ENCODE measurements at places on chromosomes 7 and 10.

GRCh38 chr10:44393051-44393630 is 8.2 kb upstream of the CXCL12 start:
- DNase-seq: no peak

GRCh38 chr7:113366122-113366521 is 247.8 kb upstream of the SMIM30 start:
- no peak for DNase-seq

DNA sequence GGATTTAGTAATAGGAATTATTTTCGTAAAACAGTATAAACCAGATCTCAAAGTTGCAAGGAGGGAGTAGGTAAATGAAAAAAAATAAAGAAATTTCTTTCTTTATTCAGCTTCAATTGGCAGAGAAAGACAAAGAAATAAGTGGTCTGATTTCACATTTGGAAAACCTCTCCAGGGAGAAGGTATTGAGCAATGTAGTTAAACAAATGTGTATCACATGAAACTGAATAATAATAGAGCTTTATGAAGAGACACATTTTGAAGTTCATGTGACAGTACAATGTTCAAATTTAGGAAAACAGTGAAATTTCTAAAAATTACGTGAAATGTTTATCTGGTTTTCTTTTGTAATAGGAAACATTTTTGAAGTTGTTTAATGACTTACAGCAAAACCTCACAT is 63.0 kb downstream of the TAX1BP1 start:
- DNase-seq: no peak

DNA sequence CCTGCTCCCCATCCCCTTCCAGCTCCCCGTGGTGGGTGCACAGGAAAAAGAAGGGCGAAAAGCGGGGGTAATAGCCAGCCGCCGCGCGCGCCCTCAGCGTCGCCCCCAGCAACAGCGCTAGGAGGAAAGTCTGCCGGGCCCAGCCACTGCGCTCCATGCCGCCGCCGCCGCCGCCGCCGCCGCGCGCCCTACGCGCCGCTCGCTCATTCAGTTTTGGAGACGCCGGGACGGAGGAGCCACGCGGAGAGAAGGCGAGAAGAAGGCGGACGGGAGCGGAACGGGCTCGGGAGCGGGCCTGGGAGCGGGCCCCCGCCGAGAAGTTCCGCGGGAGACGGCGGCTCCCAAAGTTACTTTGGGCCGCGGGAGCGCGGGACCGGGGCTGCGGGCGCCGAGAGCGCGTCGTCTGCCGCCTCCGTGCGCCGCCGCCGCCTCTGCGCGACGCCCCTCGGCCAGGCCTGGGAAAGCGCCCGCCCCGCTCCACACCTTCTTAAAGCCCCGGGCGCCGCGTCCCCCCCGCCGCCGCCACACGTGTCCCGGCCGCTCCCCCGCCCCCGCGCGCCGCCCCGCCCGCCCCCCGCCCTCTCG is at the start of gene RELN:
TSS of gene RELN (minus strand) at position 459 of the 585 bp plus-strand sequence. CDS start at position 157, 302 bp downstream.
- no peak for DNase-seq

GRCh38 chr10:43166207-43166879 is 28.1 kb downstream of the CSGALNACT2 start:
- DNase-seq: no peak

GRCh38 chr7:34227525-34227924 is 322.2 kb downstream of the BMPER start:
- DNase-seq: no peak

DNA sequence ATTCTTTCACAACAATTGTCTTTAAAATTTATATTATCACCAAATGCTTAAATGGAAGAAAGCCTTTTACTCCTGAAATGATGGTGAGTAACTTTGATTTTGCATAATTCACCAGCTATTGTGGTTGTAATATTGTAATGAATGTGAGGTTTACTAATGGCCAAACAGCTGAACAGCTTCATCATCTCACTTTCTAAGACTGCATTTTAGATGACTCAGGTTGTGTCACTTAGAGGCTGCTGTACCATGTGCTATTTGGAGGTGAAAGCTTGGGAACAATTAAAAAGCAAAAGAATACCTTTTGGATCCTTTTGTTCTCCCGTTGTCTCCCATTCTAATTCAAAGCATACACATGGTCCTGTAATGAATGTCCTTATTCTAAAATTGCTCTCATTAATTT is 604.0 kb upstream of the PFKP start:
- DNase-seq: no peak

DNA sequence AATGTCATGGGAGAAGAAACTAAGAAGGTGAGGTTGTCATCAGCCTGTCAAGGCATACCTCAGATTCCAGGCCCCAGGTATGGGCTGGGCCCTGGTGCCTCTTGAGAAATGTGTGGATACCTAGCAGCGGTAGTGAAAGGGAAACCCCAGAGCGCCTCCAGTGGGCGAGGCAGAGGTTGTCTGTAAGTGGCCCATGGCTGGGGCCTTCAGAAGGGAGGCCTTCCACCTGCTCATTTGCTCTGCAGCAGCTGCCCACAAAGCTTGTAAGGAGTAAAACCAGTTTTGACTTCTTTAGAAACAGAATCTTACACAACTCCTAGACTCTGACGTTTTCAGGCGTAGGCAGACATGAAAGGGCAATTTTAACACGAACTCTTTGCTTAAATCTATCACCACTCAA is 509.9 kb downstream of the PARD3 start:
- no peak for DNase-seq

DNA sequence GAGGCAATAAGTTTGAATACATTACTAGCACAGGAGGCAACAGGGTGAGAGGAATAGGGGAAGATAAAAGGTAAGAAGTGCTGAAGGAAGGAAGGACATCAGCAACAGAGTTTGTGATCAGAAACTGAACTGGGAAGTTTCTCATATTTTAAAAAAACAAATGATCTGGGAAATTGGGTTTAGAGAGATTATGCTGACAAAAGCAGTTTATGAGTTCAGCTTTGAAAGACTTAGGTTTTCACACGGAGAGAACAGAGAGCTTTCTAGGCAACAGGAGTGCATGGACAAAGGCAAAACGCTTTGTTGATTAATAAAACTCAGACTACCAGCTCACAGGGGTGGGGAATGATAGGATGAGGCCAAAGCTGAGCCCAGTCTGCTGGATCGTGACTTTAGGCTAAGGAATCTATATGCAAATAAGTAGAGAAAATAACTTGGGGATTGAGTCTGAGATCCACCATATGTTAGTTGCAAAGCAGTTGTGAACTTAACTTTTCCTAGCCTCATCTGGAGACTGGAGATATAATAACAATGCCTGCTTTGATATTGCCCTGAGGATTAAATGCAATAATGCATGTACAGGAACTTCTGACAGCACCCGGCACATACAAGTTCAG is 4.2 kb downstream of the OSBPL3 start:
- no peak for DNase-seq

GRCh38 chr10:48604039-48604990 is 558 bp downstream of the ARHGAP22 start:
- no peak for DNase-seq

GRCh38 chr10:78004215-78005026 is 24.9 kb downstream of the POLR3A start:
- no peak for DNase-seq

GRCh38 chr7:128887169-128888038 is 23.1 kb downstream of the KCP start:
- no peak for DNase-seq

DNA sequence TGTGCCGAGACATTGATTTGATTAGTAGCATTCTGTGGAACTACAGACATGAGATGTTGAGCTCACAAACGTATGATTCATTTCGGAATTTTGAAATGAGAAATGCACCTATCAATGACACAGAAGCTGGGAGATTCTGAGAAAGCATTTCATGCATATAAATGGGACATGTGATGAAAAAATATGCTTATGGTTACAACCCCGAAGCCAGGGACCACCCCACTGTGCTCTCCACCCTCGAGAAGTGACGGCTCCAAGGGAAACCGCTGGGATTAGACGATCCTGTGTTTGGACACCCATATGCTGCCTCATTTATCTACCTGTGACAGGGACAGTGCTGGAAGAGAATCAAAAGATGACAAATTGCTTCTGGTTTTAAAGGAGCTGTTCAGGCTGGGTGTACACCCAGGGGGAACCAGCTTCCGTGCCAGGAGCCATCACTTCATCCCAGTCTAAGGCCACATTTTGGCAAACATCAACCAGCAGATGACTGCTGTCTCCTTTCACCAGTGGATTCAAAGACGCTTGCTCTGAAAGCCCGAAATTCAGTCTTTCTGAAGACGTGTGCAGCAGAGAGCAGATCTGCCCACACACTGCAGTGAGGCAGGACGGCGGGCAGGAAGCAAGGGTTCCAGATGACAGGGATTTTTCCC is 109.9 kb downstream of the ATXN7L1 start:
- DNase-seq: no peak

- no peak for DNase-seq
Measured at GRCh38 chr10:71694039-71694501, 25.5 kb downstream of the C10orf105 start.

DNA sequence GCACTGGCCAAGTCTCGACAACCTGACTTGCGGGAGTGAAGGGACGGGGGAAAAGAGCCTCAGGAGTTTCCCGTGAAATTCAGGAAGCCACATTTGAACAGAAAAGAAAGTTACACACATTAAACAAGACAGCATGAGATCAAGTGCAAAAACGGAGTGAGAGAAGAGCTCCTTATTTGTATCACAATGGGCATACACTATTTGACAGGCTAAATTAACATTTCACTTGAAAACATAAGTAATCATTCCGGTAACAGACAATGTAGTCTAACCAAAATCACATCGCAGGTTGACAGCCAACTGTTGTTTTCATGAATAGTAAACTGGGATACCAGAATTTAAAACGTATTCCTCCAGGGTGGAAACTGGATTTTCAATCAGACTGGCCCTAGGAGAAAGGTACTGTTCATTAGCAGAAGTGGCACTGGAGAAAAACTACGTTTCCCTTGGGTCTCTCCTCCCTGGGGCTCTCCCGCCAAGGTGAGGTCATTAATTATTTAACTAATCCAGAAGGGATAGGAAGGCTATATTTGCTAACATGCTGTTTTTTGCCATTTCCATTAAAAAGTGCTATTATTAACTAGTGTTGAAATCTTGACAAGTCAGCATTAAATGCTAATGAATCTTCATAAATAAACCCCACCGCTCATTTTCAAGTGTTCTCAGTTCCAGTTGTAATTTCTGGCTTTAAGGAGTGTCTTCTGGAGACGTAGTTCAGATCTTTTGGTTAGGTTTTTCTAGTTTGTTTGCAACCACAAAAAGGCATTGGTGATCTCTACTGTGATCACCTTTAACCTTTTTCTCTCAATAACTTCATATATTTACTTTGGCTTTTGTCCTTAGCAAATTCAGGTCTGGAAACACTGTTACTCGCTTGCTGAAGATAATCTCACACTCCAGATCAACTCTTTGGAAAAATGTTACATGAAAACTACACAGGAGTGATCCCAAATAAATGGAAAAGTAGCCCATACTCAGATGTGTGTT is 25.1 kb downstream of the RHEB start:
- DNase-seq: no peak

DNA sequence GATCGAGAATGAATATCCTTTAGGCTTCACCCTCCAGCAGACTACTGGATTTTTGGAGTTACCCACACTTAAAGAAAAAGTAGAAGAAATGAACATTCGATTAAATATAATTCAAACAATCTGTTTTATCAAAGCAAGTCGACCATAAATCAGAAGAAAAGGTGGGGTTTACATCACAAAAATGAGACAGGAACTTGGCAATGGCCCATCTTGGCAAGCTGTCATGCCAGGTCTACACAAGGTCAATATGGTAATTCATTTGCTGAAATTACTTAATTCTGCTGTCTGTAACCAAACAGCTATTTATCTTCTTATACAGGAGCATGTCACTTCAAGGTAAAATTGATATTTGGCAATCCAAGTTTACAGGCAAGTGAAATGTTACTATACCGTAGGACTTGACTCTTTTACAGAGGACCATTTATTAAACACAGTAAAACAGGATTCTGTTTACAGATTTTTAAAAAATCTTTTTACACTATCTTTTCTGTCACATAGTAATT is 640.6 kb upstream of the NRP1 start:
- DNase-seq: no peak

- no peak for DNase-seq
Measured at GRCh38 chr7:150949564-150949963, 28.6 kb downstream of the KCNH2 start.

DNA sequence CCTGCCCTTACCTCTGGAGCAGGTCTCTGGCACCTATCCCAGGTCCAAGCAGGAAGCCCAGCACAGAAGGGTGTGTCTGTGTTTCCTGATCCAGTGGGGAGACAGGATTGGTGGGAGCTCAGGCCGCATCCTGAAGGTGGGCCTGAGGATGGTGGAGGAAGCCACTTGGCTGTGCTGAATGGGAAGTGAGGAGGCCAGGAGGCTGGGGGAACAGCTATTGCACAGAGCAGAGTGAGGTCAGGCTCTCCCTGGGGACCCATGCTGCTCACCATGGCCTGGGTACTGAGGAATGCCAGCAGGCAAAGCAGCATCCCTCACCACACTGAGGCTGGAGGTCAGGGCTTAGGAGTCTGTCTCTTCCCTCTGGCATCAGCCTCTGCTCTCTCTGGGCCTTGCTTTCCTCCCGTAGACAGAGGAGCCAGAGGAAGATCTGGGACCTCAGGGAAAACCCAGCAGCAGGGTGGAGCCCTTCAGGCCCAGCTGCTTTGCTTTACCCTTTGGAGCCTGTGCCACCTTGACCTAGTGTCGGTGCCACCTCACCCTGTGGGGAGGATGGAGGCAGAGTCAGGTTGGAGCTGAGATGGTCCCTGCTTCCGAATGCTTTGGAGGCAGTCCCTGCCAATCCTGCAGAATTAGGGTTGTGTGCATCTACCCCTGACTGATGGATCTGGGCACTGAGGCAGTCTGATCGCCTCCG is 39.0 kb downstream of the CDH23 start:
- DNase-seq: no peak

GRCh38 chr7:133688483-133689239 is 435.8 kb downstream of the EXOC4 start:
- DNase-seq: no peak

DNA sequence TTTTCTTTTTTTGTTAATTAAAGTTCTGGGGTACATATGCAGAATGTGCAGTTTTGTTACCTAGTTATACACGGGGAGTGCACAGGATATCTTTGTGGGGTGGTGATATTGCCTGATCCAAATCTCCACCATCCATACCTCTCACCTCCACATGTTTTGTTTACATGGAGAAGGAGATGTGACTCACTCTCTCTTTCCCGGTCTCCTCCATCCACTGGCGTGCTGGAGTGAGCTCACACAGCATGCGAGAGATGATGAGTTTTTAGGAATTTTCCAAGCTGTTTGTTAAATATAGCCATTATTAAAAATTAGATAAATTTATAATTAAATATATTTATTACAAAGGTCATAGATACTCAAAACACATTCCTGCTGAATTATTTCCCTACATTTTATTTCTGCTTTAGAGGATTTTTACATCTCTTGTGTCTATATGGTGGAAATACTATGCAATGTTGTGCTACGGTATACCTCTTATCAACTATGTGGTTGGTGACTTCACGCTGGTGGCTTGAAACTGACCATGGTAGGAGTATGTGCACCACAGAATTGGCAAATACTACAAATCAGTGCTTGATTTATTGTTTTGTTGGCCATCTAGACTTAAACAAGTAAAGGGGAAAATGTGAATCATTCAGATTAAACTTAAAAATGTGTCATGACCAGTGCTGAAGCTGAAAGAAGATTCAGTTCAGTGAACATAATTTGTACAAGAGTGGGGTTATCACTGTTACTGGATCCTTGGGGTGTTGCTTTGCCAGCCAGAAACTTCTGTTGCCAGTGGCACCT is 107.9 kb upstream of the FAM180A start:
- no peak for DNase-seq

Data from stimulated activated CD4-positive, alpha-beta T cell treated with anti-CD3 and anti-CD28 coated beads, Interleukin-12 subunit alpha, Interleukin-12 subunit beta, amount 100 ng/mL, for 48 hours (primary cell).